ENCODE measurements at places on chromosomes 1 and 21. TPM values are rescaled to one million over a fixed set of nuclear protein-coding genes. Genes with fewer than 3 reads are reported as not detected.

OPTC gene
- not detected for total RNA-seq

DCST1 gene
- not detected for total RNA-seq

APP gene
- 566 TPM for total RNA-seq

DNA sequence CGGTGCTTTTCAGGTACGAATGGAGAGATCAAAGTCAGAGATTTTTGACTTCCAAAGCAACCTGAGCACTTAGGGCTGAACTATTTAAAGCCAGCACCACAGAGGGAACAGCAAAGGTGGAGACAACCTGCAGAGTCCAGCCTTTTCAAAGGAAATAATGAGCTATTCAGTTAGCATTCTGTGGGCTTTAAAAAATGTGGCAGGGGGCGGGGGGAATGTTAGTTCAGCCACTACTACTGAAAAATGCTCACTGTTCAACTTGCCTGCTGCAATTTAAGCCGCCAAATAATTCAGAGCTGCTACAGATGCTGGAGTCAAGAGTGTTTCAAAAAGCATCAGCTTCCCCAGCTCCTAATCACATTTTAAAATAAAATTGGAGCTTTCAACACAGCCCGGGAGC is 473.3 kb upstream of the PLXNA2 start:
- no peak overlapping the region for H3K4me3 ChIP-seq
- H3K4me1 ChIP-seq = no peaks in the 10 kb centered on the region
- no peak for DNase-seq
- no peaks in the 10 kb centered on the region for H3K36me3 ChIP-seq
- no peak overlapping the region for H3K27ac ChIP-seq

DNA sequence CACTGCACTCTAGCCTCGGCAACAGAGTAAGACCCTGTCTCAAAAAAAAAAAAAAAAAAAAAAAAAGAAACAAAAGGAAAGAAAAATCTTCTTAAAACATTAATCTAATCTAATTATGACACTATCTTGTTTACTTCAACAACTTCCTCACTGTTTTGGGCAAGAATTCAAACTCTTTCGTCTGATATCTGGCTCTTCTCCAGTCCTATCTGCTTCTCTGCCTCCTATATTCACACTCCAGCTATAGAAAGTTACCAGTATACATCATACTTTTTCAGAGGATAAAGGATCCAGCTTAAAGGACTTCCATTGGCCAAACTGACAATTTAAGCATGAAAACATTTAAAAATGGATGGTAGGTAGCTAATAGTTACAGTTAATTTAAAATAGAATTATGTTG is 47.3 kb downstream of the EIF2B3 start:
- H3K4me3 ChIP-seq = no peak overlapping the region
- H3K27me3 ChIP-seq = no peaks in the 10 kb centered on the region
- no peaks in the 10 kb centered on the region for H3K36me3 ChIP-seq
- no peak overlapping the region for H3K27ac ChIP-seq
- H3K4me1 ChIP-seq = no peaks in the 10 kb centered on the region
- DNase-seq = no peak

- no peak overlapping the region for H3K4me3 ChIP-seq
- H3K4me1 ChIP-seq = no peaks in the 10 kb centered on the region
- DNase-seq = no peak
- no peaks in the 10 kb centered on the region for H3K36me3 ChIP-seq
- H3K27ac ChIP-seq = no peak overlapping the region
Observed at GRCh38 chr1:177648731-177649265, 321.1 kb downstream of the SEC16B start.

DNA sequence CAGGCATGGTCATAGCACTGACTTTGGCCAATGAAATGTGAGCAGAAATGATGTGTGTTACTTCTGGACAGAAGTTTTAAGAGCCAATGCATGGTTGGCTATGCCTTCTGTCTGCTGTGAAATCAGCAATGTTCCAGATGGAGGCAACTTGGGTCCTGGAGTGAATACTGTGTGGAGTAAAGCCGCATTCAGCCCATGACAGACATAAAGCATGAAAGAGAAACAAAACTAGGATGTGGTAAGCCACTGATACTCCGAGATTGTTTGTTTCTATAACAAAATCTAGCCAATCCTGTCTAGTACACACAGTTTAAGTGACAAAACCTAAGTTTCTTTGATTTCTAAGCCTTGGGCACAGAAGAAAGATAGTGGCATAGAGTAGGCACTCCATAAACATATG is 47.1 kb upstream of the ARHGAP29 start:
- no peak overlapping the region for H3K4me3 ChIP-seq
- H3K27ac ChIP-seq = no peak overlapping the region
- DNase-seq = no peak
- H3K36me3 ChIP-seq = no peaks in the 10 kb centered on the region
- H3K27me3 ChIP-seq = no peaks in the 10 kb centered on the region

DNA sequence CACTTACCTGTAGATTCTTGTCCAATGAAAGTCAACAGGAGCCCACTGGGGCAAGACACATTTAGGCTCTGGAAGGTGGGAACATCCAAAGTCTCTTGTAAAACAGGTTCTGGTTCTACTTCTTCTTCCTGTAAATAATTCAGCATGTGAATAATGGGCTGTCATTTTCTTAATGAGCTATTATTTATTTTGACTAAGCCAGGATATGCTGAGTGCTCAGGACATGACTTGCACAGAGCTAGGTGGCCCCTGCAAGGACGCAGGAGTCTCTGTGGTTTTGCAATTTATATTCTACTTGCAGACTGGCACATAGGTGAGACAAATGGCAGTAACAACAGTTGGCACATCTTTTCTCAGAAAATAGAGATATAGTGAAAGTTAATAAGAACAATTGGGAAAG is 98.7 kb downstream of the WDR3 start:
- H3K27me3 ChIP-seq = no peaks in the 10 kb centered on the region
- no peaks in the 10 kb centered on the region for H3K36me3 ChIP-seq
- no peak for DNase-seq
- H3K4me1 ChIP-seq = no peaks in the 10 kb centered on the region
- H3K4me3 ChIP-seq = no peak overlapping the region
- H3K27ac ChIP-seq = no peak overlapping the region

DNA sequence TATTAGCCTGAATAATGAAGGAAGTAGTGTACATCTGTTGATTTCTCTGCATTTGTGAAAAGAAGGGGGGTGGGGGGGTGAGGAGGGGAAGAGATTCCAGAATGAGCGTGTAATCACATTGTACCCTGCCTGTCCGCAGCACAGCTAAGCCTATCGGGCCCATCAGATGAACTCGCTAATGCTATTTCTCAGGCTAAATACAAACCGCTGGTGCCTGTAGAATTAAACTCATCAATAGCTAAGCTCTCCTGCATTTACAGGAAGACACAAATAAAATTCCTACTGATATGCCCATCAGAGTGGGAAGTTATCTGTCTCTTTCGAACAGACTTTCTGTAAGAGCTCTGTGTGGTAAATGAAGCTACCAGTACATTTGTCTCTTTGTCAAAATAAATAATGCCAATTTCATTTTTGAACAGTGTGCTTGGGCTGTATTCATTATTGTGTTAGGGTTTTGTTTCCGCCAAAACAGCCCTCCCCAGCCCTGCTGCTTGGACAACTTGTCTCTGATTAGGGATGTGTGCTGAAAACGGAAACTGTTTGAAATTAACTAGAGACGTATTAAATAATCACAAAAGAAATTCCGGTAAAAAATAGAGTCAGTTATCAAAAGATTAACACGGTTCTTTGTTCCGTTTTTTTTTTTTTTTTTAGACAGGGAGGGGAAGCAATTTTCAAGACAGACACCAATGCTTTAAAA is 305.4 kb downstream of the TTLL7 start:
- no peaks in the 10 kb centered on the region for H3K36me3 ChIP-seq
- no peak overlapping the region for H3K27ac ChIP-seq
- DNase-seq = no peak

GRCh38 chr21:45142469-45143308 is 68.3 kb downstream of the ADARB1 start:
- peaks cover 18% of the 10 kb centered on the region for H3K27me3 ChIP-seq
- H3K27ac ChIP-seq = no peak overlapping the region
- H3K4me3 ChIP-seq = no peak overlapping the region
- no peak for DNase-seq
- H3K36me3 ChIP-seq = no peaks in the 10 kb centered on the region

GRCh38 chr1:17176306-17177061 is 28.4 kb upstream of the PADI1 start:
- DNase-seq = no peak
- no peak overlapping the region for H3K4me3 ChIP-seq
- H3K27ac ChIP-seq = no peak overlapping the region
- H3K4me1 ChIP-seq = peaks cover 30% of the 10 kb centered on the region

DNA sequence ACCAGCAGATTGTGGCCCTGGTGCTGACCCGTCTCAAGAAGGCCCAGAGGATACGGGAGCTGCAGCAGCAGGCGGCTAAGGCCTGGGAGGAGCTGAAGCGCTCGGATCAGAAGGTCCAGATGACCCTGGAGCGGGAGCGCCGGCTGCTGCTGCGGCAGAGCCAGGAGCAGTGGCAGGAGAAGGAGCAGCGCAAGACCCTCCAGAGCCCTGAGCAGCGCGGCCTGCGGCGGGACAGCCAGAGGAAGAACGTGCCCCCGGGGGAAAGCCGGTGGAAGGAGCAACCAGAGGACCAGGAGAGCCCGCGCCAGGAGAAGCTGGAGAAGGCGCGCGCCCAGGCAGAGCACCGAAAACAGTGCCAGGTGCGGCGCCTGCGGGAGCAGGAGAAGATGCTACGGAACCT is 1.0 kb downstream of the CCDC185 start:
- H3K4me3 ChIP-seq = peak overlapping the region; percentile 65
- no peaks in the 10 kb centered on the region for H3K36me3 ChIP-seq
- H3K27ac ChIP-seq = peak overlapping the region; percentile 52
- H3K27me3 ChIP-seq = peaks cover 61% of the 10 kb centered on the region

- peaks cover 7% of the 10 kb centered on the region for H3K4me1 ChIP-seq
- H3K27ac ChIP-seq = no peak overlapping the region
- peaks cover 5% of the 10 kb centered on the region for H3K36me3 ChIP-seq
- DNase-seq = no peak
- peaks cover 77% of the 10 kb centered on the region for H3K27me3 ChIP-seq
Observed at GRCh38 chr1:6130036-6130435, 50.1 kb downstream of the CHD5 start.

DNA sequence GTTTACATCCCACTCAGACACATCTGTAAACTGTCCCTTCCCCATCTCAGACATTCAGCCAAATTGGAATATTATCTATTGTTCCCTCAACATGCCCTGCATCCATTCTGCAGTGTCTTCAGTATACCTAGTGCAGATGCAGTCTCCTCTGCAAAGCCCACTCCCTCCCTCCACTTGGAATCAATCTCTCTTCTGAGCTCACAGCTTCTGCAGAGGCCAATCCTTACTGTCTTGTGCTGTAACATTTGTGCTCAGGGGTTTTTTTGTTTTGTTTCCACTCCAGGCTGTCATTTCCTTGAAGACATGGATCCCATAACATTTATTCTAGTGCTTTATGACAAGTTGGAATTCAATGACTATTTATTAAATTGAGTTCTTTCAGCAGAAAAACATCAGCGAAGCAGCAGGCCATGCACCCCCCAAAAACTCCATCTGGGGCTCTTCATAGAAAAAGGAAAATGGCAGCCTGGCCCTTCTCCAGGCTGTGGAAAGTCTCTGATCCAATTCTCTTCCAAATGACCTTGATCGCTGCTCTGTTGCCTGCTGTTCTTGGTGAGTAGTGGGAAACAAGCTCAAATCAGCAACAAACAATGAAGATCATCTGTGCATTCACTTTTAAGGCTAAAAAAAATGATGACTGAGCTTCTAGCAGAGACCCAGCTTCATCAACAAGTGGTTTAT is 8.7 kb downstream of the C4BPA start:
- no peaks in the 10 kb centered on the region for H3K4me1 ChIP-seq
- H3K36me3 ChIP-seq = no peaks in the 10 kb centered on the region
- H3K4me3 ChIP-seq = no peak overlapping the region
- no peaks in the 10 kb centered on the region for H3K27me3 ChIP-seq

- H3K27ac ChIP-seq = no peak overlapping the region
- DNase-seq = peak; percentile 6
- H3K27me3 ChIP-seq = peaks cover 9% of the 10 kb centered on the region
- H3K4me3 ChIP-seq = no peak overlapping the region
- H3K4me1 ChIP-seq = no peaks in the 10 kb centered on the region
Observed at GRCh38 chr1:232868793-232869491, 63.7 kb downstream of the MAP10 start.

GRCh38 chr1:53982034-53982762 is 35.8 kb downstream of the LDLRAD1 start:
- peaks cover 12% of the 10 kb centered on the region for H3K4me1 ChIP-seq
- peak overlapping the region; percentile 64 for H3K27ac ChIP-seq

- H3K27me3 ChIP-seq = peaks cover 100% of the 10 kb centered on the region
- no peaks in the 10 kb centered on the region for H3K4me1 ChIP-seq
- no peaks in the 10 kb centered on the region for H3K36me3 ChIP-seq
- no peak overlapping the region for H3K27ac ChIP-seq
- DNase-seq = no peak
Observed at GRCh38 chr1:17892225-17892624, 137.1 kb downstream of the ACTL8 start.

DNA sequence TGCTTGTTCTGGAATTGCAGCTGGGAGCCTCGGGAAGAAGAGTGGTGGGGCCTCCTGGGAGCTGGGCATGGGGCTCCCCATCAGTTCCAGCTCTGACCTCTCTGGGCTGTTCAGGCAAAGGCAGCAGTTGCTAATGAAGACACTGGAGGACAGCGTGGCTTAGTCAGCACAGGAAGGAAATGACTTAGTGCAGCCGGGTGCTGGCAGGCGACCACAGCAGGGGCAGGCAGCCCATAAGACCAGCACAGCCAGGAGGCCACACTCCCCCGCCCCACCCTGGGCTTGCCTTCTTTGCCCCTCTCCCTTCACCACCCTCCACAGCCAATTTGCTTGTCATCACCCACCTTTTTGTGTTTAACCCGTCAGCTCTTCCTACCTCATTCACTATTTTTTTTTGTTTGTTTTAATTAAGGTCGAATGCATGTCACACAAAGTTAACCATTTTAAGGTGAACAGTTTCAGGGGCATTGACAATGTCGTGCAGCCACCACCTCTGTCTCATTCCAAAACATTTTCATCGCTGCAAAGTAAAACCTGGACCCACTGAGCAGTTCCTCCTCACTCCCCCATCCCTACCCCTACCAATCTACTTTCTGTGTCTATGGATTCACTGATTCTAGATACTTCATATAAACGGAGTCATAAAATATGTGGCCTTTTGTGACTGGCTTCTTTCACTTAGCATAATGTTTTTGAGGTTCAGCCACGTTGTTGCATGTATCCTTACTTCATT is 10.9 kb downstream of the OLIG2 start:
- no peak for DNase-seq
- H3K27ac ChIP-seq = no peak overlapping the region
- no peaks in the 10 kb centered on the region for H3K36me3 ChIP-seq

- H3K4me3 ChIP-seq = no peak overlapping the region
- no peaks in the 10 kb centered on the region for H3K36me3 ChIP-seq
- DNase-seq = no peak
- no peak overlapping the region for H3K27ac ChIP-seq
Observed at GRCh38 chr1:159122005-159122621, 45.5 kb upstream of the AIM2 start.

- no peaks in the 10 kb centered on the region for H3K36me3 ChIP-seq
- no peak overlapping the region for H3K27ac ChIP-seq
- DNase-seq = no peak
- H3K4me1 ChIP-seq = no peaks in the 10 kb centered on the region
- no peak overlapping the region for H3K4me3 ChIP-seq
Observed at GRCh38 chr1:162264108-162264507, 112.5 kb downstream of the SPATA46 start.

GRCh38 chr1:90876101-90876500 is 145.7 kb downstream of the ZNF644 start:
- no peaks in the 10 kb centered on the region for H3K4me1 ChIP-seq
- no peak overlapping the region for H3K4me3 ChIP-seq
- H3K36me3 ChIP-seq = no peaks in the 10 kb centered on the region
- DNase-seq = no peak

- no peaks in the 10 kb centered on the region for H3K27me3 ChIP-seq
- H3K4me1 ChIP-seq = no peaks in the 10 kb centered on the region
- DNase-seq = no peak
- no peak overlapping the region for H3K27ac ChIP-seq
- H3K36me3 ChIP-seq = peaks cover 5% of the 10 kb centered on the region
- H3K4me3 ChIP-seq = no peak overlapping the region
Observed at GRCh38 chr1:109691759-109692158, 4.1 kb downstream of the GSTM1 start.

Measured in Calu3 (cell line).